ENCODE measurements at places on chromosomes 2 and 18.

DNA sequence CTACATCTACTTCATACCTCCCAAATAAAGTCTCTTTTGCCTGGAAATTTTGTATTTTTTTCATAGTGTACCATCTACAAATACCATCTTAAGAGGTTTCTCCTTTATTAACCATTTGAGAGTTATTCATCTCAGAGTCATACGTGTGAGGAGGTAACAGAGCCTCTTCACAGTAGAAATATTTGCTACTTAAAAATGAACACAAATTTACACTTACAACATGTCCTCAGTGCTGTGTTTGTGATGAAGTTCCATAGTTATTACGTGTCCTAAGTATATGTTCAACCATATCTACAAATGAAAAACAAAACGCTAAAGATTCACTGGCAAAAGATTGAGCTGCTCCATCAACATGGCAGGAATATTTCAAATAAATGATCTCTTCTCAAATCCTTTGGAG lies 48.5 kb upstream of the HNRNPA3 start:
- no peak for DNase-seq

- DNase-seq: no peak
Observed at GRCh38 chr2:2735041-2735440, 404.0 kb upstream of the MYT1L start.

GRCh38 chr2:42300527-42300926 lies 60.5 kb downstream of the COX7A2L start:
- no peak for DNase-seq

GRCh38 chr2:106296182-106296815 lies 102.2 kb upstream of the UXS1 start:
- no peak for DNase-seq

DNA sequence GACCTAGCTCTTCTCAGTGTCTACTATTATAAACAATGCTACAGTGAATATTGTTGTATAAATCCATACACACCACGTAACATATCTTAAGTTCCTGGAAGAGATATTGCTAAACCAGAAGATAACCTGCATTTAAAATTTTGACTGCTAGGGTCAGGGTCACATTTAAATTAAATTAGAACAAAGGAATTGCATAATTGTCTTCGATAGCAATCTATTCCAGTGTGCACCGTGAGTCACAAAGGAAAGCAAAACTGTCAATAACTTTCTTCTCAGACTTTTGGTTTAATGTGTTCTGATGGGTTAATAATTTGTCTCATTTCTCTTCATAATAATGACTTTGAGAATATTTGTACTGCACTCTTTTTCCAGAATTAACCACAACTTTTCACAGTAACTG lies 4.2 kb downstream of the GEN1 start:
- DNase-seq: no peak

GRCh38 chr2:134482131-134482723 lies 228.4 kb downstream of the MGAT5 start:
- no peak for DNase-seq

DNA sequence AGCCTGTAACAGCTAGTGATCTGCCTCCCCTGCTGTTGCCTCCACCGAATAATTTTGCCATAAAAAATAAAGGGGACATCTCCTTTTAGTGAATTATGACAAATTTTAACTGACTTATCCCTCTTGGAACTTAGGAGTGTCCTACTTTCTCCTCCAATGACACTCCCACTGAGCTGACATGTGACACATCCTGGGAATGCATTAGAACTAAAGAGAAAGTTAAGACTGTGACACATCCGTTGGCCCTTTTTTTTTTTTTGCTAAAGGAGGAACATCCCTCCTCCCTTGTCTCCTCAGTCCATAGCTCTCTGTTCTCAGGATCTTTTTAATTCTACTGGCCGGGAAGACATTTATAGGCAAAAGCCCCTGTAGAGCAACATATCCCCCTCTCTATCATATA lies 268.2 kb downstream of the NRXN1 start:
- no peak for DNase-seq

DNA sequence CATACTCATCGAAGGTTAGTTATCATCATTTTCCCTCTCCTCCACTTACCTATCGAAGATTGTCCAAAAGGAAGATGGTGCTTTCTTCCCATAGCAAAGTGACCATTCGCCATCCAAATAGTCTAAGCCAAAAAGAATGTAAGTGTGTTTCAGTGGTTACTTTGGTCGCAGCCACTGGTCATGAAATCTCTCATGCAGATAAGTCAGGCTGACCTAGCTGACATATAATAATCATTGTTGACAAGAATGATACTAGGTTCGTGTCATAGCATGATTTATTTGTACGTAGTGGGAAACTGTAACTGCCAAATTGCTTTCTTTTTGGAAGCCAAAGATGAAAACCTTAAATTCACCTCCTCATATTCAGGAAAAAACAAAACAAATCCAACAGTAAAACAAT lies 89.6 kb upstream of the PMAIP1 start:
- DNase-seq: no peak

DNA sequence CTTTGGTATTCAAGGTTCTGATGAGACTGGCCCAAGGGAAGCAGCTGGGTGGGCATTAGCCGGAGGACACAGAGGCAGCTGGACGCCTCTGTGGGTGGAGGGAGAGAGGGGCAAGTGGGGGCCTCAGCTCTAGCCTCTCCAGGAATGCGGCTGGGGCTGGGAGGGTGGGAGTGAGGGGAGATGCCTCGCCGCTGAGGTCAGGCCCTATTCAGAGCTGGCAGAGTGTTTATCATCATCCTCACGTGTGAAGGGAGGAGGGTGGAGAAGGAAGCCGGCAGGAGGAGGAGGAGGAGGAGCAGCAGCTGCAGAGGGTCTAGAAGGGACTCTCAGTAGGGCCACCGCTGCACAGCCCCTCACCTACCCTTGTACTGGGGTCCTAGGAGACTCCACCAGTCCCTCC lies 43.1 kb downstream of the TNS1 start:
- DNase-seq: no peak

- no peak for DNase-seq
Observed at GRCh38 chr2:204335451-204336058, 209.7 kb upstream of the PARD3B start.

GRCh38 chr18:26526128-26526965 lies 22.0 kb downstream of the KCTD1 start:
- DNase-seq: no peak

- DNase-seq: no peak
Observed at GRCh38 chr2:39609917-39610316, 55.8 kb upstream of the TMEM178A start.

DNA sequence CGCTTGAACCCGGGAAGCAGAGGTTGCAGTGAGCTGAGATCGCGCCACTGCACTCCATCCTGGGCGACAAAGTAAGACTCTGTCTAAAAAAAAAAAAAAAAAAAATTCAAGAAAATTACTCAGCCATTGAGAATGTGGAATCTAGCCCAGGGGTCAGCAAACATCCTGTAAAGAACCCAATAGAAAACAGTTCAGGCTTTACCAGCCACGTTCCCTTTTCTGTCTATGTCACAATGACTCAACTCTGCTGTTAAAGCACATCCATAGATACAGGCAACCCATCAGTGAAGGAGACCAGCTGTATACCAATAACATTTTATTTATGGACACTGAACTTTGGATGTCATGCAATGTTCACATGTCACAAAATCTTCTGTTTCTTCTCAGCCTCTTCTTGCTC lies 435.6 kb upstream of the GYPC start:
- no peak for DNase-seq

DNA sequence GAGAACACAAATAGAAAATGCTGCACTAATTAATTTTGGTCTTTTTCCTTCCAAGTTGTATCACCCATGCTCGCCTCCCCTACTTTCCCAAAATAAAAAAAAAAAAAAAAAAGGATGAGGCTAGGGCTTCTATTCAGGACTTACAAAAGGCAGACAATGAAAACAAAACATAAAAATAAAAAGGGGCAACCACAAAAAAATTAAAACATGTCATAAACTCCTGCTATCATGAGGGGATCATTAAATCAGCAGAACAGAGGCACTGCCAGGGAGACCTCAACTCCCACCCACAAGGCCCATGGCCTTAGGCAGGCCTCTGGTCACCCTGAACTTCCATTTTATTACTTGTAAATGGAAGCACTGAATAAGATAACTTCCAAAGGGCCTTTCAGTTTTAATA lies 23.3 kb downstream of the EPB41L3 start:
- no peak for DNase-seq

- DNase-seq: no peak
Observed at GRCh38 chr2:9236045-9236344, 29.4 kb downstream of the ASAP2 start.

GRCh38 chr2:239831001-239831731 lies 194.0 kb downstream of the NDUFA10 start:
- DNase-seq: no peak

DNA sequence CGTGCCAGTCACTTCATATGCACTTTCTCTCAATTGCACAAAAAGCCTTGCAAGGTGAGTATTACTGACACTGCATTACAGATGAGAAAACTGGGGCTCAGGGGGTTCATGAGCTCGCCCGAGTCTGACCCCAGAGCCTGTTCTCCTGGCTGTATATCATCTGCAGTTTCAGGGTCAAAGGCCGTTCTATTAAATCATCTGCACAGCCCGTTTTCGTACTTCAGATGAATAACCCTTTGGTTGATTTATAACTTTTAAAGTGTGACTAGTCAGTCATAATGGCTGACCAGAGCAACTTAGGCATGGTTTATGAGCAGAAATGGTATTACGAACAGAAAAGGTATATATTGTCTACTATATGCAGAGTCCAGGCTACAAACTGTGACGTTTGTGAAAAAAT lies 35.3 kb upstream of the NPAS2 start:
- DNase-seq: no peak

DNA sequence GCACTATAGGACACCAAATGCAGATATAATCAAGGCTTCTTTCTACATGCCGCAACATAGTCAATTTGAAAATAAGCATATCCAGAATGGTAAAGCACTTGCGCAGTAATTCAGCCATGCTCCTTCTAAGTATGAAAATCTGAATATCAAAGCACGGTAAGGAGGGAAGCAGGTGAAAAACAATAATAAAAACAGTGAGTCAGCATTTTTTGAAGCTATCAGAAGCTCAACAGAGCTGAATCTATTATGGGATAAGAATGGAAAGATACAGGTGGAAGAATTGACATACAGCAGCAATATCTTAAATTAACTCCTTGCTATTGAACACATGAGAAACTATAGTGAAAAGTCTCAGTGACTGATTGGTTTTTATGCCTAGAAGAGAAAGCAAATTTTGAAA lies 266.3 kb downstream of the NRXN1 start:
- DNase-seq: no peak

DNA sequence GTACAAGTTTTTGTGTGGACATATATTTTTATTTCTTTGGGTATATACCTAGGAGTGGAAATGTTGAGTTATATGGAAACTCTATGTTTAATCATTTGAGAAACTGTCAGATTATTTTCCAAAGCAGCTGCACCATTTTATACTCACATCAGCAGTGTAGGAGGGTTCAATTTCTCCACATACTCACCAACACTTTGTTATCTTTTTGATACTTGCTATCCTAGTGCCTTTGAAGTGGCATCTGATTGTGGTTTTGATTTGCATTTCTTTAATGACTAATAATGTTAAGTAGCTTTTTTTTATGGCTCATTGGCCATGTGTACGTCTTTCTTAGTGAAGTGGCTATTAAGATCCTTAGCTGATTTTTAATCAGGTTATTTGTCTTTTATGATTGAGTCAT lies 64.7 kb upstream of the SLC8A1 start:
- no peak for DNase-seq

Measured in activated T-cell treated with anti-CD3 and anti-CD28 coated beads, Interleukin-2, amount 50 U/mL, for 72 hours (primary cell).